ENCODE measurements at places on chromosomes 11 and 22.

DNA sequence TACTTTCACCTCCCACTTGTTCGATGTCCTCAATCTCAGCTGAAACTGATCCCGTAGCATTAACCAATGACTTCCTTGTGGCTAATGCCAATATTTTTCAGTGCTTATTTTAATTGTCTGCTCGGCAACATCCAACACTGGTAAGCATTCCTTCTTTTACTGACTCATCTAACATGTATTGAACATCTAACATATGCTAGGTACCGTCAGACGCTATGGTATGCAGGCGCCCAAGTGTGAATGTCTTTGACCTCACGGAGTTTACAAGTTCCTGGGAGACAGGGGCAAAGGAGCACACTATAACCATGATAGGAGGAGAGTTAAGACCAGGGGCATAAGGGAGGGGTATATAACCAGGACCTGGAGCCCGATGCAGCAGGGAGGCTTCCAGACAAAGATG, 1.7 kb downstream of the BRMS1 start:
- DNase-seq, result no peak

DNA sequence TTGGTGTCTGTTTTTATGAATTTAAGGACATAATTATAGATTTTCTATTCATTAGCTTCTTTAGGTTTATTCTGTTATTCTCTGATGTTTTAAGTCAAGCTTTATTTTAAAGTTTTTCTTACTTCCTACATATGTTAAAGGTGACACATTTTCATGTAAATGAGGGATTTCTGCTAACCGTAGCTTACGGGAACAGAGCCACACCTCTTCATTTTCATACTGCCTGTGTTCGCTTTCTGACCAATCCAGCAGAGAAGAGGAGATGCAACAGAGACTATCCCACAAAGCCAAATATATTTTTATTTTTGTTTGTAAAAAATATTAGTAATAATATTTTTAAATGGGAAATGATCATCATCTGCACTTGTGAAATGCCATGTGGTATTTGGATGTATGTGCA, 774.1 kb downstream of the BRD1 start:
- DNase-seq, result no peak

- peak; percentile 41 for DNase-seq
These were observed 942.3 kb downstream of the NTM start for GRCh38 chr11:132312701-132313111.

- DNase-seq, result no peak
These were observed 111.6 kb downstream of the BLID start for GRCh38 chr11:122004446-122004845.

GRCh38 chr11:114162719-114163123, 103.2 kb downstream of the ZBTB16 start:
- DNase-seq, result peak; percentile 98

DNA sequence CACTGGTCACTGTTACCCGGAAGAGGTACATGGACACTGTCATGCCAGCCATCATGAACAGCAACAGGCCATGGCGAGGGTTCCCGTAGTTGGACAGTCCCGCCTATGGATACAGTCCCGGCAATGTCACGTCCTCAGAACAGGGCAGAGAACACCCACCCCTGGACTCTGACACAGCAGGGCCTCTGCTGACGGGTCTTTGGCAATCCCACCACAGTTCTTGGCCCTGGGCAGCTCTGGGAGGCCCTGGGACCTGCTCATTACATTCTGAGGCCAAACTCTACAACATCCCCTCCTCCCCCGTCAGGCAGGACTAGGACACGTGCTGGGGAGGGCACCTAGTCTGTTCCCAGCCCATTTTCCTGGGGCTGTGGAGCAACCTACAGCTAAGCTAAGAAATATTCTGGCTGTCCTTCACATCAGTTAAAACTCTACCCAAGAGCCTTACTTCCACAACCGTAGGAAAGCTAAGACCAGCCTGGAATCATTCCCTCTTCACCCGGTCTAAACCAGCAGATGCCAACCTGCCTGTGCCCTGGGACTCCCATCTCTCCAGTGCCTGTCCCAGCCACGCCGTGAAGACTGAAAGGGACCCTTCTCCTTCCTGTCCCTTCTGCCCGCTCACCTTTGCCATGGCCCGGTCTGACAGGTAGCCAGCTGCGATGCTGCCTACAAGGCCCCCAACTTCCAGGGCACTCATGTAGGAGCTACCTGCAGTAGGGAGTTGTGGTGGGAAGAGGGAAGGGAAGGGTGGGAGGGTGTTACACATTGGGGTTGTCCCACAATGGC, 4.5 kb downstream of the SLC37A4 start:
- no peak for DNase-seq

- no peak for DNase-seq
These were observed 12.6 kb downstream of the PARVA start for GRCh38 chr11:12389676-12390657.

- no peak for DNase-seq
These were observed 533.8 kb upstream of the CHORDC1 start for GRCh38 chr11:90756617-90757016.

Measured in fibroblast of skin of right biceps (primary cell).